ENCODE measurements at places on chromosomes 2 and 18.

- DNase-seq = no peak
Measured at GRCh38 chr18:41798879-41799278, 156.2 kb upstream of the PIK3C3 start.

GRCh38 chr2:22124003-22124402 lies 1000.2 kb downstream of the TDRD15 start:
- no peak for DNase-seq

- no peak for DNase-seq
Measured at GRCh38 chr2:111101592-111101991, 19.1 kb upstream of the BCL2L11 start.

- no peak for DNase-seq
Measured at GRCh38 chr18:3261373-3262233, at the start of gene MYL12B. MYL12B (plus strand) TSS chr18:3262133; CDS start chr18:3272899, 10,766 bp downstream.

DNA sequence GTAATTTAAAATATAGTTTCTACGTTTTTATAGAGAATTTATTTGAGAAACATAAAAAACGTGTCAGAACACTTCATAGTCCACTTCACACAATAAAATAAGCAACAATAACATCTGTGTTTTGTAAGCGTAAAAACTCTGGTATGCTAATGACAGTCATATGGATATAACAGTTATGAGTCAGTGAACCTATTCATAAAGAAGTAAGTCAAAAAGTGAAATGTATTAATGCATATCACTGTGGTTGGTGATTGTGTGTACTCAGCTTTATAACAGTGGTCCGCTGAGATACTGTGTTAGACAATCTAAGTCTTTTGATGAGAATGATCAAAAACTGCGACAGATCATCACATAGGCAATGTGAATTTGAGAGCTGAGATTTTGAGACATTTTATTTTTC lies 153.2 kb downstream of the WDR7 start:
- DNase-seq = no peak

- DNase-seq = no peak
Measured at GRCh38 chr2:138125306-138126288, 161.3 kb downstream of the HNMT start.

- DNase-seq = no peak
Measured at GRCh38 chr2:216183462-216183861, 74.3 kb downstream of the XRCC5 start.

DNA sequence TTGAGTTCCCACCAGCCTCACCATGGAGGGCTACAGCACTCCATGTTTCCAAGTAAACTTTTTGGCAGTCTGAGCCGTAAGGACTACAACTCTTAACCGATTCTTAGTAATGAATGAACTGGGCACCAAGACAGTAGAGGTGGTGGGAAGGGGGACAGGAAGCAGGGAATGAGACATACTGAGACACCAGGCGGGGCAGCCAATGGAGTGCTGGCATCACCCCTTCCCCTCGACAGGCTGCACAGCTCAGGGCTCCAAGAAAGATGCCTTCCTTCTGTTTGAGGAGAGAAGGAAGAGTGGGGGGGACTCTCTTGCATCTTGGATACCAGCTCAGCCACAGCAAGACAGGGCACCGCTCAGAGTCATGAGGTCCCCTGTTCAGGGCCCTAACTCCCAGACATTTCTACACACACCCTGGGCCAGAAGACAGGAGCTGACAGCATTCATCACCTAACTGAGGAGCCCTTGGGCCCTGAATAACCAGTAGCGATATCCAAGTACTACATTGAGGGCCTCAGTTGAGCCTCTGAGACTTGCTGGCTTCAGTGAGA lies 45.2 kb downstream of the USP34 start:
- no peak for DNase-seq

- DNase-seq = peak; percentile 12
Measured at GRCh38 chr2:26605195-26605998, 35.8 kb downstream of the CIB4 start.

DNA sequence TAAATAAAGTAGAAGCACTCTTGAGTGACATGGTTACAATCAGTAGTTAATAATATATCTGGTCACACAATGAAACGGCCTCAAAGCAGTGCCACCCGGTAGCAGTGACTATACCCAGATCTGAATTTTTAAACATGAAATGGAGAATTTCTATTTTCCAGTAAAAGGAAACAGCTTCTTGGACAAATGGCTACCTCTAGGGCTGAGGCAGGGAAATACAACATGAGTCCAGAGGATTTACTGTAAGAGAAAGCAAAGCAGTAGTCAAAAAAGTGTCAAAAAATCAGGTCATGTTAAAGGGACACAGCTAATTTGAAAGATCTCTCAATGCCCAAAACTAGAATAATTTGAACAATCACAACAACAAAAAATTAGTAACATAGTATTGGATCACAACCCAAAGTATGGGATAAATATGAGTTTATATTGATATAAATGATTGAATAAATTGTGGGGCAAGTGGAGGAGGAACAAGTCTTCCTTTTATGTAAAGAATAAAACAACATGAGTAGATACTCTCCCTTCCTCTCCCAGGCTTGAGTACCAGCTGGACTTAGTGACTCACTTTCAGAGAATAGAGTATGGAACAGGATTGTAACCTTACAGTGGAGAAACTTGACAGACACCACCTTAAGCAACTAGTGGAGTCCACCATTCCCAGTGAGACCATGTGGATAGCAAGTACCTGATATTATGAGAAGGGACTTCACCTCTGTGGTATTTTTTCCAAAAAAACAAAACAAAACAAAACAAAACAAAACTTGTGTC lies 180.8 kb downstream of the MBD2 start:
- no peak for DNase-seq

DNA sequence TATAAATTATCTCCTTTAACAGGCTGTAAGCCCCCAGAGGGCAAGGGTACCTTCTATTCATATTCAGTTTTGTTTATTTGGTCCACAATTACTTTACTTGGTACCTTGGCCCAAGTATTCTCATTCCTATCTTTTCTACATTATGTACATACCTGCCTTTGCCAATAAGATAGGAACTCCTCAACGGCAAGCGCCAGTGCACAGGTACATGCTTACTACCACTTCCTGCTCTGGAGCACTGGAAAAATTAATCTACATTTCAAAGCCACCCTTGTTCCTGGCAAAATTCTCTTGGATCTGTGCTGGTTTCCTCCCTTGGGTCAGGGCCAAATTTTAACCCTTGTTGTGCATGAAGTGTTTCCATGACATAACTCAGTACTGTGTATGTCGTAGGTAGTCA lies 34.3 kb upstream of the LMAN1 start:
- DNase-seq = no peak

DNA sequence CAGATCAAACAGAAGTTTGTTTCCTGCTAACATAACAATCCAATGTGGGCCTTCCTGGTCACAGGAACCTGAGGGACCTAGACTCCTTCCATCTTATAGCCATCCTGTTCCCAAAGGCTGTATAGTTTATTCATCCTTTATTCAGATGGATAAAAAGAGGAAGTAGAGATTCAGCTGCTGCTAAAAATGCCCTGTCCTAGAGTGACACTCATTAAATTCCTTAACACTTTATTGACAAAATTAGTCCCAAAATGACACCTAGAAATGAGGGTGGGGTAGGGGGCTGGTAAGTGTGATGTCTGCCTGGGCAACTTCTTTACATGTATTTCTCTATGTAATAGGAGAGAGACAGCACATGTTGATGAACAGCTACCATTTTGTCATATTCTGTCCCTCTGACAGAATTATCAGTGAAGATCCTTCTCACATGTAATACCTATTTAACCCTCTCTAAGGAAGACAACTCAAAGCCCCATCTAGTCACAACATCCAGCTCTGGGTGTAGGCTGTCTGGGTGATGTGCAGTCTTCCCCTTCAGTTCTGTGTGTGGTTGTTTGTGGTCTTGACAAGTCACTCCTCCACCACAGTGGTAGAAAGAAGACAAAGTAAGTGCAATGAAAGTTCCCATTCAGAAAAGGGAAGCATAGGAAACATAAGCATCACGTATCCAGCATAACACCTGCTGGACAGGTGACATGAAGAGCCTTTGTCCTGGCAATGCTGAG lies 253.9 kb upstream of the CNTNAP5 start:
- no peak for DNase-seq

- no peak for DNase-seq
Measured at GRCh38 chr2:176112375-176113302, 3.9 kb upstream of the HOXD10 start.

DNA sequence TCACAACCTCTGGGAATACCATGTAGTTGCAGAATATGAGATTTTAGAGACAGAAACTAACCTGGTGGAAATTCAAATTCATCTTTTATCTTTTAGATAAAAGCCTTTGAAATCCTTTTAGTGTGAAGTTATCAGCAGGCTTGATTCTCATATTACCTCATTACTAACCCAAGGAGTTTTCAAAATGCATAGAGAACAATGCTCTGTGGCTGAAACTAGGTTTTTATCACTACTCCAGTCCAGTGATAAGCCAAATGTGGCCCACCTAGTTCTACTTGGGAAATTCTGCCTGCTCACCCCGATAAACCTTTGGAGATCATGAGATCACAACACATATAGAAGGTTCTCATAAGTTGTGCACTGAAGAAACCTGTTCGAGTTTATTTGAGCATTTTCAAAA lies 121.7 kb downstream of the MMADHC start:
- no peak for DNase-seq

GRCh38 chr2:232843834-232844233 lies 26.2 kb upstream of the SNORC start:
- no peak for DNase-seq

DNA sequence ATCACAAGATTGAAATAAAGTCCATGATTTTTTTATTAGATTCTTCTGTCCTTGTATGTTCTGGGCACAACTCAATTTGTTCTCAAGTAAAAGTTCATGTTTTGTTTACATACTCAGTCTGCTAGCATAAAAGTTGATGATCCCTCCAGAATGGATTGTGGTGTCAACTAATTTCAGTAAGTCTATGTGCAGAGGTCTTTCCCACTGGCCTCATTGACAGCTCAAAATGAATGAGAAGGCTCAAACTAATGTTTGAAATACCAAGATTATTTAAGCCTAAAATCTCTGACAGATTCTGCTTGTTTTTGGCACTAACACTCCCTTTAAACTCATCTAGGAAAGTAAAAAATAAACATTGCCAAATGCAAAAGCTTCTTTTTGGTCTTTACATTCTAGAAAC lies 561.2 kb upstream of the CNTNAP5 start:
- no peak for DNase-seq

DNA sequence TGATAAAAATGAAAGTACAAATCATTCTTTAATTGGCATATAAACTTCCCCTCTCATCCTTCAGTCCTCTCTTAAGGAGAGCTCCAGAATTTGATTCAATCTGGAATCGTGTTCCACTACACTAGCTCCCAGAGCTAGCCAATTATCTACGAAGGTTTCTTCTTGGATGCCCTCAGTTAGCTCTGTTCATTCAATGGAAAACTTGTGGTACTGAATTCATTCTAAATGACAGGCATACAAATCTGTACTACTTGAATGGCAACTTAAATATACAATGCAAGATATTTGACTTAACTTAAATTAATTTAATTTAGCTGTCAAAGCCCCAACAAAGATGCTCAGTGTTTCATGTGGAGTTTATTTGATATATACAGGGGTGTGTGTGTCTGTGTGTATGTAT lies 1474.2 kb upstream of the CELF4 start:
- DNase-seq = no peak

- peak; percentile 9 for DNase-seq
Measured at GRCh38 chr2:170361090-170361936, 183.4 kb downstream of the MYO3B start.

- no peak for DNase-seq
Measured at GRCh38 chr2:126766969-126767296, 111.0 kb downstream of the GYPC start.

GRCh38 chr18:38520786-38521185 lies 955.2 kb upstream of the CELF4 start:
- no peak for DNase-seq

- DNase-seq = no peak
Measured at GRCh38 chr18:1017227-1018058, 112.8 kb downstream of the ADCYAP1 start.

DNA sequence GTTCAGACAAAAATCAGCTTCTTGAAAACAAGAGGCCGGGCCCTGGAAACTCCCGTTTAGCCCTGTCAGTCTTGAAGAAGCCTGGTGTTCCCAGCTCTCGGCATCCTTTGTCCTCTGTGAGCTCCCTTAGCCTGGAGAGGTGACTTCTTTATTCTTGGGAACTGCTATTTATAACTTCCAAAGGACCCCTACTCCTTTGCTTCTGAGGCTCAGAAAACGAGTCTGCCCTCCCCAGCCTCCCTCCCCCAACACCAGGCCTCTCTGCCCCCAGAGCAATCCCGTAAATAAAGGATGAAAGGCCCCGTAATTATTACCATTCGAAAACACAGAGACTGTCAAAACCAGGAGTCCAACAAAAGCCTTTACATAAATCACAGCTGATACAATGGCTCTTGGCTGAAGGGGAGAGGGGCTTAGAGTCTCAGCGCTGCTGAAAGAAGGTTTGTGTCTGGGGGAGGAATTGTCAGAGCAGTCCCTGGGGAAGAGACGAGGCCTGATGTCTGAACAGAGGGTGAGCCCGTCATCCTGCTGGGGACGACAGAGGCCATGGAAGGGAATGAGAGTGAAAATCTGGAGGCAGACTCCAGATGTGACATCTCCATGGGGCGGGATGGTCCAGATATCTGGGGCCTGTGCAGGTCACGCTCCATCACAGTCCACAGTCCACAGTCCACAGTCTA lies 283.0 kb downstream of the MYCN start:
- DNase-seq = no peak

- DNase-seq = no peak
Measured at GRCh38 chr2:63594660-63595059, 5.9 kb downstream of the MDH1 start.

GRCh38 chr2:10915731-10916276 lies 4.1 kb downstream of the KCNF1 start:
- no peak for DNase-seq

DNA sequence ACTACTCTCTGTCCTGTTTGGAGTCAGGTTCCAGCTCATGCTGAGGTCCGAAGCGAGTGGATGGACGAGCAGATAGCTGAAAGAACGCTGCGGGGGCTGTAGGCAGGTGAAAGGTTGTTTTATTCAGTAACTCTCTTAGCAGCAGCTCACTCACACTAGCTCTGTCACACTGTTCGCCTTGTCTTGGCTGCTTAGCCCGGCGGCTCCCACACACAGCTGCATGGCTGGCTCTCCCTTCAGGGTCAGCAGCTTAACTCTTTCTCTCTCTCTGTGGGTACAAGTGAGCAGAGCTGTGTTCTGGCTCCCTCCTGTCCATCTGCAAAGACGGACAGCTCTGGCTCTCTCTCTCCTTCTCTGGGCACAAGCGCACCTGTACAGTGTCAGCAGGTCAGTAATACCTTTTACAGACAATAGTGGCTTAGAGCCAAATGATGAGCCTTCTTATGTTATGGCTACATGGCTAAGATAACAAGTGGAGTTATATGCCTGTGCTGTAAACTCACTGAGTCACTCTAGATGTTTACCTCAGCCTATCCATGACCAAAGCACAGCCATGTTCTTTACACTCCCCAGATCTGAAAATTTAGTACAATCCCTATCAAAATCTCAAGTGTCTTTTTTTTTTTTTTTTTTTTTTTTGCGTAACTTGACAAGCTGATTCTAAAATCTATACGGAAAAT lies 149.3 kb downstream of the GALNT1 start:
- no peak for DNase-seq

- no peak for DNase-seq
Measured at GRCh38 chr2:67625178-67625577, 228.0 kb downstream of the ETAA1 start.
